GM10248 (cell line): ENCODE measurements at places on chromosomes 7 and 10.

GRCh38 chr10:17056781-17057428 lies 72.7 kb downstream of the CUBN start:
- no peak for DNase-seq

DNA sequence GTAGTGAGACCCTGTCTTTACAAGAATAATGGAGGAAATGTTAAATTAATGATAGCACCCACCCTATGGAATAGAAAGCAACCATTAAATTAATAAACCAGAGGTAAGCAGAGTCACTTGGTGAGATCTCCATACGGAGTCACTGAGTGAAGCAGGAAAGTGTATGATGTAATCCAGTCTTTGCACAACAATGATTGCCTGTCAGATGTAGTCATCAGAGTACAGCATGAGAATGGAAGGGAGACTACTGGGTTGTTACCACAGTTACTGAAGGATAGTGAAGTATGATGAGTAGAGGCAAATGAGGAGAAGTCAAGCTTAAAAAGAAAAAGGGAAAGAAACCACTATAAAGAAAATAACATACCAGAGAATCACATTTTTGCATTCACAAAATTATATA lies 371.9 kb upstream of the SHH start:
- DNase-seq: no peak

DNA sequence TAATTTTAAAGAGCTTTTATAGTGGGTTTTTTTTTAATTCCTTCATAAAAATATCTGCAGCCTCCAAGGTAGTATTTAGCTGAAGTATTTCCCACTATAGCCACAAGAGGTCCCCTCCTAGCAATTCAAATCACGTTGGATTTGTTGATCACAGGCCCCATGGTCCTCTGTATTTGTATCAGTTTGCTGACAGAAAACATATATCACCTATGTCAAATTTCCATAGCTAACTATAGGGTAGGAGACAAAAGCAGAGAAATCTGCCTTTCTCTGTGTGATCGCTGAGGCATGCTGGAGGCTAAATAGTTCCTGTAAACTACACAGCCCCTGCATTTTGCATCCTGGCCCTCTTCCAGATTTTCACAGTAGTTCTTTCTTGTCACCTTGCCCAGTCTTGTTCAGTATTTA lies 1.7 kb upstream of the CTNNA3 start:
- DNase-seq: peak; percentile 44

GRCh38 chr7:24718431-24718831 lies 38.8 kb downstream of the GSDME start:
- no peak for DNase-seq

DNA sequence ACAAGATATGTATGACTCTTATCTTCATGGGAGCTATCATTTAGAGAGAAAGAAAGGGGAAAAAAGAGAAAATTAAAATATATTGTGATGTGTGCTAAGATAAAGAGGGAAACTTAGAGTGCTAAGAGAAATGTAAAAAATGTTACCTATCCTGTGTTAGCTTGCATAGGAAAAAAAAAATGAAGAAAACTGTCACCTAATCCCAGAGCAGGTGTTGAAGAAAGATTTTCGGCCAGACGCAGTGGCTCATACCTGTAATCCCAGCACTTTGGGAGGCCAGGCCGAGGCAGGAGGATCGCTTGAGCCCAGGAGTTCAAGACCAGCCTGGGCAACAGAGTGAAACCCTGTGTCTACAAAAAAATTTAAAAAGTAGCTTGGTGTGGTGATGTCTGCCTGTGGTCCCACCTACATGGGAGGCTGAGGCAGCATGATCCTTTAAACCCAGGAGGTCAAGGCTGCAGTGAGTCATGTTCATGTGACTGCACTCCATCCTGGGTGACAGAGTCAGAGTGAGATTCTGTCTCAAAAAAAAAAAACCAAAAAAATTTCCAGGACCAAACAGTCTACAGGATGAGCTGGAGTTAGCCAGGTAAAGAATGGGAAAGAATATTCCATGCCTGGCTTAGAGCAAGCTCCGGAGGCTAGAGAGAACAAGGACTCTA lies 2.4 kb upstream of the MKLN1 start:
- no peak for DNase-seq

DNA sequence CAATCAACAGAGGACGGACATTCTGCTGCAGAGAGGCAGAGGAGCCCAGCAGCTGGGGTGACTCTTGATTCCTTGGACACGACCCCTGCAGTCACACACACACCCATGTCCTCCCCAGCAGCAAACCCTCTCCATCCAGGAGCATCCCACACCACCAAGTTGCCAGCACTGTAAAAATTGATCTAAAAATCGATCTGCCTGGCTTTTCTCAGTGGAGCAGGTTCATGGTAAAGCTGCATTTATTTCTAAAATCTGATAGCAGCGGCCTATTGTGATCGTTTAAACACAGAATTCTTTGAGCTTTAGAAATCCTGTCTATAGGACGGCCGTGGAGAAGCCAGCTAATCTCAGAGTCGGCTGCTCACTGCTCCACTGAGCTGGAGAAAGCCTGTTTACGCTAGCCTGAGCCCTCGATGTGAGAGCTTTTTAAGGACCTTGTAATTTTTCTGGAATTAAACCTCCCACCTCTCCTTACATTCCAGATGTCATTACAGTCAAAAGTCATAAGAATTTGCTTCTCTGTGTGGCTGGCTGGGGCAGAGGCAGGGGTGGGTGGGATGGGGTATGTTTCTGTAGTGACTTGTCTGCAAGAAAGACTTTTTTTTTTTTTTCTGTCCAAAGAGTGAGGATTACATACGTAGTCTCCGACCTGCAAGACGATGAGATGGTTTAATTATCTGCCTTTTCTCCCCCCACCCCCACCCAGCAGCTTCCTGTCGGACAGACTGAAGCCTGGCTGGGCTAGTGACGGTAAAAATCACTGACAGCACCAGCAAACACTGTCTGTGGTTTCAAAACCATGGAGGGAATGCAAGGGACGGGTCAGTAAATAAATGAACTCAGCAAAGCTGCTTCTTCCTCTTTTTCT lies 31.6 kb downstream of the TRIM8 start:
- peak; percentile 56 for DNase-seq

GRCh38 chr10:59907918-59908807 lies 1.8 kb upstream of the CCDC6 start:
- peak; percentile 42 for DNase-seq

DNA sequence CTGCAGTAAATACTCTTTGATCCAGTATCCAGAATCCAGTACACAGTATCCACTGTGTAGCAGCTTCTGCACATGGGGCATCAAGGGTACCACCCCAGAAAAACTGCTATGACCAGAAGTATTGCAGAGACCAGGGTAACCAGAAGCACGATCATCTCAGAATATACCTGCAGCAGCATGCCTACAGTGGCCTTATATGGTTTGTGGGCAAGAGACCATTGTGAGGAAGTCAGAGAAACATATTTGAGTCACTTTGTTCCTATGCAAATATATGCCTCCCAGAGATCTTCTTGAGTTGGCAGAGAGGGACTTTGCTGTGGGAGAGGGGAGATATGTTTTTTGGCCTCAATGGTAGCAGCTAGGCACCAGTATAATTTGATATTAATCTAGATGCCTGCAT lies 206.4 kb upstream of the LRRTM3 start:
- DNase-seq: no peak

GRCh38 chr10:33303988-33304387 lies 30.5 kb downstream of the NRP1 start:
- no peak for DNase-seq

DNA sequence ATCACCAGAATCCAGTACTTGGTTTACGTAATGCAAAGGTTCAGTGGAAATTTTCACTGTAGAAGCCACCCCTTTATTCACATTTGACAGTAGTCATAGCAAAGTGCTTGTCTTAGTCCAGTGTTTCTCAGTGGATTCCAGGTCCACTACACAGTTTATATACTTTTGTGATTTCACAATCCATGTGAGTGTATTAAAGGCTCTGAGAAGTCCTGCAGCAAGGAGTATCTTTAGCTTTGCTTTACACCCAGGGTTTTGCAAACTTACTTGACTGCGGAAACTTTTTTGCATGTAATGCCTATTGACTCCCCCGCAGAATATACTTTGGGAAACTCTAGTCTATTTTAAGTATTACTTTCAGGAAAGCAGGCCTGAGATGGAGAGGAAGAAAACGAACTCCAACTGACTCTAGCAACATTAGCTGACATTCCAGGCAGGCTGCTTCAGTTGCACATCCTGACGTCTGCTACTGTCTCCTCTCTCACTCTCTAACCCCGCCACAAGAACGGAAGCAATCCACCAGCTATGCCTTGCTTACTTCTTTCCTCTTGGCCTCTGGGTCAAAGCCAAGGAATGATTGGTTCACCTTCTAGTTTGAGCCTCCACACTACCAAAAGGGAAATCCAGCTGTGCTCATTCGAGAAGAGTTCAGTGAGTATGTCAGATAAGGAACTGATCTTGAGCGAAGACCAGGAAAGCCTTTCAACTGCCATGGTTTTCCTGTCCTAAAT lies 6.2 kb downstream of the PLXNA4 start:
- no peak for DNase-seq

DNA sequence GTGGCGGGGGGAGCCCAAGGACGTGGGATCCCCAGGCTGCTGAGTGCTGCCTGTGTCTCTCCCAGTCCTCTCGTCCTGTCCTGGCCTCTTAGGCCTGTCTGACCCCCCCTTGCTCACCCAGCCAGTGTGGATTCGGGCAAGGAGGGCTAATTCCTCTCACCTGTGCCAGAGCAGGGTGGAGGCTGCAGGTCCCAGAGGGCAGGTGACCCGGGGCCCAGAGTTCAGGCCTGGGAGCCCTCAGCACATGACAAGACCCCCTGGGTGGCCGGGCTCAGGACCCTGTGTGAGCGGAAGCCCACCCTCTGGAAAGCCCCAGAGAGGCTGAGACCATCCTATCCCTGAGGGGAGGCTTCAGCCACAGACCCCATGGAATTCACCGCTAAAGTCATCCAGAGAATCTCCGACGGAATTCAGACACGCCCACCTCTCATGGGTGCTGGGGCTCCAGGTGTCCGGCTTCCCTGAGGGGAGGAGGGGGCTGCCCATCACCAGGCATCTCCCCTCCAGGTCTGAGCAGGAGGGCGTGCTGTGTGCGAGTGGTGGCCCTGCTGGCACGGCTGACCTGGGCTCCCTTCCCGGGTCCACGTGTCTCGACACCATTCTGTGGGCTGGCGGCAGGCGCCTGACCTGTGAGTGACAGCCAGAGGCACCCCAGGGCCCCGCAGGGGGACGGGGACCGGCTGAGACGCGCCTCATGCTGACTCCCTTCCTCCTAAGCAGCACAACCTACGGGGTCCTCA lies 5.0 kb downstream of the KNDC1 start:
- DNase-seq: no peak

DNA sequence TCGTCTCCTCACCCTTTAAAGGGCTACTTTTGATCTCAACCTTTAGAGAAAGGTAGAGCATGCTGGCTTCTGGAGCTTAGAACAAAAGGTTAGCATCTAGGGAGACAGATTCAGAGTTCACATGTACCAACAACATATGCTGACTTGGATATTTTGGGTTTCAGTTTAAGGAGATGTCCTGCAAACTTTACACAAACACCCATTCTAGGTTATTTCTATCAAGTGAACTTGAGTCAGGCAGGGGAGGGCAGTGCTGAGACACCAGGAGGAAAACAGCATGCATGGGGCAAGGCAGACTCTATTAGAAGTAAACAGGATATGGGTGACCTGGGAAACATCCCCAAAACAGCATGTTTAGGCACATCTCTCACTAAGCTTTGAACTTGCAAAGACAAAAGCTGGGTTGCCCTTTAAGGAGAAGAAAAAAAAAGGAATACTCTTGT lies 43.8 kb downstream of the ARL4A start:
- no peak for DNase-seq

GRCh38 chr7:99000196-99000903 lies 122.0 kb downstream of the TRRAP start:
- DNase-seq: no peak
